ENCODE measurements at places on chromosomes 16 and 17.

- no peak for DNase-seq
These were observed 84.4 kb upstream of the PLCG2 start for GRCh38 chr16:81694494-81695280.

DNA sequence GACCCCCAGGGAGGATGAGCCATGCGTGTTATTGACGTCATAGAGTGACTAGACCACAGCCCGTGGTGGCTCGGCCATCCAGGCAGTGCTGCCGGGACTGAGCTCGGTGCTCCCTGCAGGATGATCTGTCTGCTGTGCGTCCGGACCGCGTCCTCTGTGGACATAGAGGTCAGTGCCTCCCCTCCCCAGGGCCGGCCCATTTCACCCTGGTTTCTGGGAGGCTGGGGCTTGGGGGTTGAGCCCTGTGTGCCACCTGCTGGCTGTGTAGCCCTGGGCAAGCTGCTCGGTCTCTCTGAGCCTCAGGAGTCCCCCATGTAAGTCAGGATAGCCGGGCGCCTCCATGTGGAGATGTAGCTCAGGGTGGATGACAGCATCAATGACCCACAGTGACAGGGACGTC lies 8.3 kb downstream of the TSC2 start:
- DNase-seq, result no peak

GRCh38 chr16:80009971-80010659 lies 409.6 kb upstream of the MAF start:
- DNase-seq, result no peak

DNA sequence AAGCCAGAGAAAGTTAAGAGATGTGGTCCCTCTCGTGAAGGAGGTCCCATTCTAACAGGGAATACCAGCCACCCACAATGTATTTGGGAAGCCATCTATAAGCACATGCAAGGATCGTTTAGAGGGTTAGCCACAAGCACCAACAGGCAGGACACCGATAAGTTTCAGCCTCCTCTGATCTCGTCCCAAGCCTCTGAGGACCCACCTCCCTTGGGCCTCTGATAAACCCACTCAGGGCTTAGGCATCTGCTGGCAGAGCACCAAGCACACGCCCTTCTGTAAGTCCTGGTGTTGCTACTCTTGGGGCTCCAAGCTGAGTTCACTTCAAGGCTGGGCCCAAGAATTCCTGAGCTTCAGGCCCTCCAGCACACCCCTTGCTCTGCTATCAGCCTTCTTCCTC lies 5.4 kb upstream of the PNPO start:
- no peak for DNase-seq

- no peak for DNase-seq
These were observed 31.7 kb downstream of the RNF112 start for GRCh38 chr17:19442731-19443130.

DNA sequence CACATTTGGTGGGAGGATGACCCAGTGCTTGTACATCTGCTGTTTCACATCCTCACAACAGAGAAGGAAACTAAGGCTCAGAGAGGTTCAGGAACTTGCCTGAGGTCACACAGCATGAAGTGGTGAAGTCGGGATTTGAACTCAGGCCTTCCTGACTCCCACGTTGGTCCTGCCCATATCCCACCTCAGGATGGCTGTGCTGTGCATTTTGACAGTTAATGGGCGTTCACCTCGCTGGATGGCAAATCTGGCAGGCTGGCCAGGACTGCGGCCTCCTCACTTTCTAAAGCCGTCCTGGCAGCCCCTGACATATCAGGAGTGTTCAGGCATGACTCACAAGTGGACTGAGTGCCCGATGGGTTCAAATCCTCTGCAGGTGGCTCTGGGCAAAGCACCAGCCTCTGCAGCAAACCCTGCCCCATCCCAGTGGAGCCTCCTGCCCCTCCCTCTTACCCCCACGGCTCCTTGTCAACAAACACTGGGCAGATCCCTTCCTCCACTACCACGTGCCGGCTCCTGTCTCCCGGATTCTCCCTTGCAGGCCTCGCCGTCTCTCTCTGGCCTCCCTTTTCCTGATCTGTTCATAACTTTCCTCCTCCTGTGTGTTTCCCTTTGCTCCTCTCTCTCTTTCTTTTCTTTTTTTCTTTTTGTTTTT lies 29.2 kb downstream of the SOCS3 start:
- DNase-seq, result no peak

- DNase-seq, result no peak
These were observed 68.8 kb downstream of the ITFG1 start for GRCh38 chr16:47392081-47392480.

GRCh38 chr17:1643999-1644492 lies 1.5 kb downstream of the SCARF1 start:
- no peak for DNase-seq

GRCh38 chr16:89061086-89061485 lies 32.6 kb upstream of the ACSF3 start:
- no peak for DNase-seq

DNA sequence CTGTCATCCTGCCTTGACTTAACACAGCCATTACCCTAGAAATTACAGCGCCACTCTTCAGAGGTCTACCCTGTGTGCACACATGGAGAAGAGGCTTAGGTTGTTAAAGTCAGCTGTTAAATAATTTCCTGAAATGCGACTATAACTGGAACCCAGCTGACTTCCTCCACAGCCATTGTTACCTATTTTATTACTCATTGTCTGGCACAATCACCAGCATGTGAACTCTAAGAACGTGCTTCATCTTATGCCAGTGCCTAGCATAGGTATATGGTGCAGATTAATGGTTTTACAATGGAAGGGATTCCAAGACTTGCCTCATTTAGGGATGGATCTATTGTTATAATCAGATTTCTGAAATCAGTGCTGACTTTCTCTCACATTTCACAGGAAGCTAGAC lies 11.9 kb downstream of the RDM1 start:
- DNase-seq, result no peak

GRCh38 chr17:72942579-72942978 lies 149.9 kb downstream of the SLC39A11 start:
- no peak for DNase-seq

GRCh38 chr17:62206550-62206949 lies 141.5 kb upstream of the MED13 start:
- DNase-seq, result no peak

- no peak for DNase-seq
These were observed 110.5 kb upstream of the CORO6 start for GRCh38 chr17:29733166-29733565.

DNA sequence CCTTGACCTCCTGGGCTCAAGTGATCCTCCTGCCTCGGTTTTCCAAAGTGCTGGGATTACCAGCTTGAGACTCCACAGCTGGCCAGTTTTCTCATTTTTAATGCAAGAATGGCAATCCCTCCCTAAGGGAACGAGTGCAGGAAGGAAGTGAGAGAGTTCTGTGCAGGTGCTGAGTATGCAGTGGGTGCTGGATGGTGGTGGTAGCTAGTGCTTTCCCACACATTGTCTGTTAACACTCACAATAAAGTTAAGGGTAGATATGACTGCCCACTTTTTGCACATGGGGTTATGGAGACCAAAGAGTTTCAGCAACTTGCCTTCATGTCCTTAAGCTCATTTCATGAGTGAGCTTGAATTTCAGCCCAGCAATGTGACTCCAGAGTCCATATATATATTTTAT lies 18.5 kb downstream of the RGS9 start:
- DNase-seq, result no peak

DNA sequence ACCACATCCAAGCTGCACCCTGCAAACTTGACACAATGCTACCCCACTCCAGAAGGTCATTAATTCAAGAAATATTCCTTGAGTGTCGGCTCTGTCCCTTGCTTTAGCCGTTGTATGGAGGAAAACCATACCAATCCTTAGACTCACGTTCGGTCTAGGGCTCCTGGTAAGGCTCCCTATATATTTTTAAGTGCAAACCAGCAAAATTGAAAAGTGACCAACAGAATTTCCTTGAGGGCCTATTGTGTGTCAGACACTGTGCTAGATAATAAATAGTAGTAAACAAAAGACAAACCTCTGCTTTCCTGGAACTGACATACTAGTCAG lies 390 bp upstream of the BBS2 start:
- DNase-seq, result no peak

DNA sequence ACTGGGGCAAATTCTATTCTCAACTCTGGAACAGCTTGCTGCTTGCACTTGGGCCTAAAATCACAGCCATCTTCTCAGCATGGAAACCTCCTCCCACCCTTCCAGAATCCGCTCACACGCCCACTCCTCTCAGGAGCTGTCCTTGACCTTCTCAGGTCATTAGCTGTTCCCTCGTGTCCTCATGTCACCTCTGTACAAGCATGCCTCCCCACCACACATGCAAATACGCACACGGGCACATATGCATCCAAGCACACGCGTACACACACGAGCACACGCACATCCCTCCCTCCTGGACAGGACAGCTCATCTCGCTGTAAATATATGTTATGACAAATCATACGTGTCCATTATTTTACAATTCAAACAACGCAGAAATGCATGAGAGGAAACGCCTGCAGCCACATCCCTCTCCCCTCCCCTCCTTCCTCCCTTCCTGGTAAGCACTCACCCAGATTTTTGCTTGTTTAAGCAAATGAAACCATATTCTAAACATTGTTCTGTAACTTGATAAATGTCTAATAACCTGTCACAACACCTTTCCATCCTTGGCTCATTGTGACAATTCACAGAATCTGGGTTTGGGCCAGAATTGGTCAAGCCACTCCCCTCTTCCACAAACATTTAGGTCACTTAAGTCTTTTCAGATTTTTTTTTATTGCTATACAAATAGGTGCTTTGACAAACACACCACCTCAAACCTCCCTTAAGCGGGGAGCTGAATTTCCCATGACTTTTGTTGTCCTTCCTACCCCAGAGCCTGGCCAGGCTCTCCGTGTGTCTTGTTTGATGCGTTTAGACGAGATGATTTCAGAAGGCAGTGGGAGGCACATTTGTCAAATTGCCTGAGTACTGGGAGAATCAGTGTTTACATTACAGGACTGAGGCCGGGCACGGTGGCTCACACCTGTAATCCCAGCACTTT lies 41.7 kb downstream of the DNAH17 start:
- no peak for DNase-seq

DNA sequence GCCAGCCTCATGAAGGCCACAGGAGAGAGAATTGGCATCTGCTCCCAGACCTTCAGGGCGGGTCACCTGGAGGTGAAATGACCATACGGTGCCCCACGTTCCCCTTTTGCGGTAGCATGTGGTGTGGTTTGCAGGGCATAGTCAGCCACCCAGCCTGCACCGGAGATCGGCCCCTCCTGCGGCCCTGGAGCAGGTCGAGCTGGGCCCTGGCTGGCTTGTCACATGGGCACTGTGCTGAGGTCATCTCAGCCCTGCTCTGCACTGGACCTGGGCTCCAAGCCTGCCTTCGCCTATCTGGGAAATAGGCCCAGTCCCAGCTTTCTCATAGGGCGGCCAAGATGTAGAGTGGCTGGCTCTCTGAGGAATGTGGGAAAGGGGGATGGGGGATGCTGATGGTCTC lies 16.2 kb downstream of the GSE1 start:
- no peak for DNase-seq

- no peak for DNase-seq
These were observed 40.2 kb downstream of the SMG6 start for GRCh38 chr17:2263183-2264066.

DNA sequence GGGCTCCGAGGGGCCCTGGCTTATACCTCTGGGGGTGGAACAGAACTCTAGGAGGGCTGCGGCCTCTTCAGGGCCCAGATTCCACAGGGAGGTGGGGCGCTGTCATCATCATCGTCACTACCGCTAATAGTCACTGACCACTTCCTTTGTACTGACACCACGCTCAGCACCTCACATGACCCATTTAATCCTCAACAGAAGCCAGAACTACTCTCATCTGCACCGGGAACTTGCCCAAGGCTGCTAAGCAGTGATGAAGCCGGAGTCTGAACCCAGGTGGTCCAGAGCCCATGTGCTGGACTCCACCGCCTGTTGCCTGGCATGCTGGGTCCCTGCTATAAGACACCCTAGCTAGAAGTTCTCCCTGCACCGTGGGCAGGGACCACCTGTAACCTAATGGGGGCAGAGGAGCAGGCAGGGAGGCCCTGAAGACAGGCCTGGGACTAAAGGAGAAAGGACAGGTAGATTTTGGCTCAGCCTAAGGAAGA lies 12.0 kb downstream of the UNC13D start:
- no peak for DNase-seq

- no peak for DNase-seq
These were observed 341.0 kb upstream of the TNRC6C start for GRCh38 chr17:77617516-77617915.

DNA sequence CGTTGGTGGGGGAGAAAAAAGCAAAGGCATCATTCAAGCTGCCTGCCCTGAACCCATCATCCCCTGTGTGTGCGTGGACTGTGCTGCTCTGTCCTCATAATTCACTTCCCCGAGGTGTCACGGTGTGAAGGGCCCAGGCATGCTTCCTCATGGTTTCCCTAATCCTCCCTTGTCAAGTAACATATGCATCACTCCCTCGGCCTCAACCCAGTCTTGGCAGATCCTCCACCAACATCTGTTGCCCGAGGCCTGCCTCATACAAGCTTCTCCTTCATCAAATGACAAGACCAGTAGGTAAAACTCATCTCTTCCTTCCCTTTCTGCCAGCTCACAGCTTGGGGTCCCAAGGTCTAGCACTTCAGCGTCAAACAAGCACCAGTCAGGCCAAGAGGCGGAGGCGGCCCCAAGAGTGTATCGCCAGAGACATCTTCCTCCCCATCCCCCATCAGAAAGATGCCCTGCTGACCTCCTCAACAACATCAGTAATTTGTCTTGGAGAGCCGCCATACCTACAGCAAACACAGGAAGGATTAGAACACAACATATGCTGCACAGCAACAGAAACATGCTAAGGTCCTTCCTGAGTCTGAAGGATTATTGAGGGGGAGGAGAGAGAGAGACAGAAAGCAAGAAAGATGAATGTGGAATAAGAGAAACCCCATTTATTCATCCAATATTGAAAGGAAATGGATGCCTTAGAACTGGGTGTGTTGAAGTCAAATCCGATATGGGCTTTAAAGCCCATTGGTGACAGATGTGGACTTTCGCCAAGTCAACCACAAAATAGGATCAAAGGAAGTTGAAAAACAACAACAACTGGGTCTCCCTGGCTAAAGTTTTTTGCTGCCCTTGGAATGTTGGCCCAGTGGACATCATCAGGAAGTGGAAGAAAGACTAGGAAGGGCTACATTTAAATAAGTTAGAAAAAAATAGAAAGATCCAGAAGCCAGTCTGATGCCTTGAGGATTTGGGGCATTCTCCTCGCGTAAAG lies 38.4 kb downstream of the SOX9 start:
- DNase-seq, result no peak

GRCh38 chr17:8436844-8437171 lies 1.1 kb downstream of the NDEL1 start:
- DNase-seq, result no peak

DNA sequence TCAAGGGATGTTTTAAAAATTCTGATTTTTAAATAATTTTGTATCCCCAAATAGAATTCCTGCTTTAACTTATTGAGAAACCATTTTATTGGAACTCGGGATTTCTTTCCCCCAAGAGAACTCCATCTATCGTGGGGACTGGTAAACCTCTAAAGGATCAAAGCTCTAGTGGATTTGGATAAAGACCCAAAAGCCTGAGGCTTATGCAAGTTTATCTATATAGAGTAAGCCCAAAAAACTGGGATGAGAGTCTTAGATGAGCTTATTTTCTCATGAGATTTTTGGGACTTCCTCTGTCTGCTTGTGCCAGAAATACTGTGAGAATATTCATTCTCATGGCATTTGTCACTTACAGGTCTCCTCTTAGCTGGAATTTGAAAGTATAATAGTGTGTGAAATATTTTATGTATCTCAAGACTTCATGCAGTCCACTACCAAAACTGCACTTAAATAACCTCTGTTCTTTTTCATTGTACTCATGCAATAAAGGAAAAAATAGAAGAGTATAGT lies 333.1 kb downstream of the BCAS3 start:
- no peak for DNase-seq
